ENCODE measurements at places on chromosomes 1 and 21.

DNA sequence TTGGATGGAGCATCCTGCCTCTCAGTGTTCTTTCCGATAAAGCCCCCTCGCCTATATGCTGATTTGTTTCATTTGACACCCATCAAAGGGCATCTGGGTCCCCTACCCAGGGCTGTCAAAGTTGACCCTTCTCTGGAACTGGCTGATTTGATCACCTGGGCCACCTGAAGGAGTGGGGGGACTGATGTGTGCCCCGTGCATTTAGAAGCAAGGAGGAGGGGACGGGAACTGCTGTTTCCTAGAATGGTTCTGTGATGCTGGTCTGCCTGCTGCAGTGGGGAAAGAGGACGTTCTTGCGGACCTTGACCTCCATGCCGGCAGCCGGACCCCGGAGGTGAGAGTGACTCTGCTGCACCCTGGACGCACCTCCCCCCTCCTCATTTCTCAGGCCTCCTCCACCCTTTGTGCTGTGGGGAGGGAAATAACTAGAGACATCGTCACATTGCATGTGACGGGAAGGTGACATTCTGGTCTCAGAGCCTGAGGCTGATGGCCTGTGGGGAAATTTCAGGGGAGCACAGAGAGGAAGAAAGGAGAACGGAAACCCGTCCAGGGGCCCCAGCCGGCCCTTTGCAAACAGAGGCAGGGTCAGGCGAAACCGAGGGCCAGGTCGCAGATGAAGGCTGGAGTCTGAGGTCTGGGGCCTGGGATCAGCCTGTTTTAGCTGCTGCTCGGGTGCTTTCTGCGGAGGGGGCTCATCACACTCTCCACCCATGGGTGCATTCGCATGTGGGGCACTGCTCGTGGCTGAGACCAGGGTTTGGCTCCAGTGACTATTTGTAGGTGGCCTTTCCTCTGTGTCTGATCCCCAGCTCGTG lies 25.7 kb downstream of the CRYAA start:
- DNase-seq = no peak

- no peak for DNase-seq
Measured at GRCh38 chr1:183164340-183164739, 21.7 kb upstream of the LAMC2 start.

DNA sequence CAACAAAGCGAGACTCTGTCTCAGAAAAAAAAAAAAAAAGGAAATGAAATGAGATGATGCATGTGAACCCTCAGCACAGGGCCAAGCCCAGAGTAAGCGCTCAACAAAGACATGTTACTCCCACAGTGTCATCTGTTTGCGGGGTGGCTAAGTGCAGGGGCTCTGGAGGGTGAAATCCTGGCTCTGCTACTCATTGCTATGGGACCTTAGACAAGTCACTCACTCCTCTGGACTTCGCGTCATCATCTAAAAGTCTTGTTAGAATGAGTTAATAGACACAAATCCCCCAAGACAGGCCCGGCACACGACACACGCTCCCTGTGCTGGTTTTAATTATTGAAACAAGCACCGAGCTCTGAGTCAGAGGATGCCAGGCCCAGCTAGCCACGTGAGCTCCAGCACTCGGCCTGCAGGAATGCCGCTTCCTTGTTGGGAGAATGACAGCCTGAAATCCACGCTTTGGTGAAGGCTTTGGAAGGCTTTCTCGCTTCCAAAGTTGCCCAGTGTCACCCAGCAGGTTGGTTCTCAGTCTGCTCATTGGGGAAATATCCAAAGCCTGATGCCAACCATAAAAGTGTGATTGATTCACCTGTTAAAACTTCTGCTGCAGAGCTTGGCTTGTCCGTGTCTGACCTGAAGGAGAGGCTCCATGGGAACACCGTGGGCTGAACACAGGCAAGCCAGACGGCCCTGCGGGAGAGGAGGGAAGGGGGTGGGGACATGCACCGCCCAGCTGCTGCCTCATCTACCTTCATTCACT lies 36.7 kb upstream of the TARDBP start:
- peak; percentile 58 for DNase-seq

GRCh38 chr1:109252893-109253802 lies 3.8 kb downstream of the CELSR2 start:
- no peak for DNase-seq

DNA sequence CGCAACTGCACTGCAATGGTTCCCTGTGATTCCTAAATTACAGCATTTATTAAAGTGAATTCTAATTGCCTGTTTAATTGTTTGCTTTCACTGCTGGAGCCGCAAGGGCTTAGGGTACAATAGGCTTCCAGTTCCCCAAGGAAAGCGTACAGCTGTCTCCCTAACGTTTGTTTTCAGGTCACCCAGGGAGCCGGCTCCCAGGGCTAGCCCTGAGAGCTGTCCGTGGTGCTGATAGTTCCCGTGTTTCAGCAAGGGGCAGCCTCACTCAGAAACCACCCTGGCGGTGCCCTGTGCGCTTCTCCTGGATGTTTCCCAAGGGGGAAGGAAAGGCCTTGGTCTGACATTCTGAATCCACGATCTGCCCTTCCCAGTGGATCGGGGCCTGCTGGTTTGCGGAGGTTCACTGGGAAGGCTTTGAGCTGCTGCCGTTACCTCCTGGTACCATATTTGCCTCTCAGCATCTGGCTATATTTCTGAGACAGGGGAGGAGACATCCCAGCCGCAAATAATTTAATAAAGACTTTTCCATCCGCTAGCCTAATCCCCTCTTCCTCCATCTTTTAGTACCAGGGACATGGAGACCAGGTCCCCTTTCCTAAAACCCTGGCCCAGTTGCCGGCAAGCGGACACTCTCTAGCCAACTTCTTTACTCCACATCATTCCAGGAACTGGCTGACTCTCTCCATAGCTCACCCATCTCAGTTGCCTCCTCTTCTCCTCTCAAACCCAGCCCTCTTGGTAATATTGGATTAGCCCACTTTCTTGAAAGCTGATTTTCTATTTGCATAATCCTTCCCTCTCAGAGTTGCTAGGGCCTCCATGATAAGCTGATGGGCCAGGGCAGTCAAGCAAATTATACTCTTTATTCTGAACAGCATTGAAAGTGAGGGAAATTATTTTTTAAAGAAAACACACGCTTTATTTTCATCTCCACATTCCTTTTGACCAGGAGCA lies 149.0 kb downstream of the IGSF21 start:
- DNase-seq = no peak

- no peak for DNase-seq
Measured at GRCh38 chr1:3162322-3162882, 93.4 kb downstream of the PRDM16 start.

DNA sequence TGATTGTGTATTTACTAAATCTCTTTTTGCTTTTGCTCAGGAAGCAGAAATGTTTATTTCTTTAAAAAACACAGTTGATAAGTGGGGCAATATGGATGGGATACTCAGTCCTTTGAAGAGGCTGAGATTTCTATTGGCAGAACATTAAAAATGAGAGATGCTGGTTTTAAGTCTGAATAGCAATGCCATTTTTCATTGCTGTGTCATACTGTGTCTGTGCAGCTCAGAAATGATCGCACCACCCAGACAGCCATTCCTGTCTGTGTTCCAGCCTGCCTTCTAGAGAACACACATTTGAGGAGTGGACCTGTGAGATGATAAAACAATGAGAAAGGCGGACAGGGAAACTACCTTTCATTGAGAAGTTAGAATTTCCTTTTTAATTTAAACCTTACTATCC lies 231.2 kb upstream of the USP24 start:
- DNase-seq = no peak

DNA sequence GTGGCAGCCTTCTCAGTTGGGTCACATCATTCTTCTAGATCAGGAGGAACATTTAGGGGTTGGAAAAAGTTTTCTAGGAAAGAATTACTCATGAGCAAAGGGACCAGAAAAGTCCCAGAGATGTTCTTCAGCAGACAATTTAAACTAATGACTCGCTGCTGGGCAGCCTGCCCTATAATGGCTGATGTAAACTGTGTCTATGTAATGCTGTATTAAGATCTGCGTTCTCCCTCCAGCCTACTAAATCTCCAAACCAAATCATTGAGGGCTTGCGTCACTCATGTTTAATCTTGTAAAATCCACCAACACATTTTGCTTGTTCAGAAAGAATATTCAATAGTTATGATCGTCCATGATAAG lies 92.1 kb downstream of the LRRC8C start:
- no peak for DNase-seq

- no peak for DNase-seq
Measured at GRCh38 chr1:38558500-38559445, 300.8 kb downstream of the RRAGC start.

- no peak for DNase-seq
Measured at GRCh38 chr21:45523411-45524101, 18.7 kb downstream of the SLC19A1 start.

DNA sequence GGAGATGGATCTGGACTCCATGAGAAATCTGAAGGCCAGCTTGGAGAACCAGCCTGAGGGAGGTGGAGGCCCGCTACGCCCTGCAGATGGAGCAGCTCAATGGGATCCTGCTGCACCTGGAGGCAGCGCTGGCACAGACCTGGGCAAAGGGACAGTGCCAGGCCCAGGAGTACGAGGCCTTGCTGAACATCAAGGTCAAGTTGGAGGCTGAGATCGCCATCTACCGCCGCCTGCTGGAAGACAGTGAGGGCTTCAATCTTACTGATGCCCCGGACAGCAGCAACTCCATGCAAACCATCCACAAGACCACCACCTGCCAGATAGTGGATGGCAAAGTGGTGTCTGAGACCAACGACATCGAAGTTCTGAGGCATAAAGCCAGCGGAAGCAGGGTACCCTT lies 601.5 kb upstream of the ZP4 start:
- DNase-seq = no peak

DNA sequence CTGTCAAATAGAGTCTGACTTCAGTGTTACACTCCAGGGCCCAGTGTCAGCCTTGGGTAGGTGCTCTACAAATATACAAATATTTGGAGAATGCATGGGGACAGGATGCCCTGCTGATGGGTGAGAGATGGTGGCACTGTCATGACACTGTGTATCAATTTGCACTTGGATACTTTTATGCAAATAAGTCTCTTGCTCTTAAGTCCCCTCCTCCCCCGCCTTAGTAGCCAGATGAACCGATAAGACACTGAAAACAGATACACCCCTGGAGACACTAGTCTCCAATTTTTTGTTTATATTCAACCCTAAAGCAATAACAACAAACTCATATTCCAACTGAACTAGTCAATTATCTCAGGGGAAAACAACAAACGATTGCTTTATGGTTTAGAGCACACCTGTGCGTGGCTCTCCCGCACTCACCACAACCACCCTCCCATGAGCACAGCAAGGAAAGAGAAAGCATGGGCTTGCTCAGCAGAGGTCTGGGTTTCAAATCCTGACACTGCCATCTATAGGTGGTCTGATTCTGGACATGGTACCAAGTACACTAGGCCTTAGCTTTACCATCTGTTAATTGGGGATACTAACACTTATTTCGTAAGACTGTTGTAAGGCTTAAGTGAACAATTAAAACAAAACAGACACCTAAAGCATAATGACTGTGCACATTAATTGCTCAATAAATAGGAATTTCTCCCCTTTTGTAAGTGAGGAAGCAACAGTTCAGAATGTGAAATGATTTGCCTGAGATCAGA lies 50.3 kb downstream of the HIVEP3 start:
- no peak for DNase-seq

DNA sequence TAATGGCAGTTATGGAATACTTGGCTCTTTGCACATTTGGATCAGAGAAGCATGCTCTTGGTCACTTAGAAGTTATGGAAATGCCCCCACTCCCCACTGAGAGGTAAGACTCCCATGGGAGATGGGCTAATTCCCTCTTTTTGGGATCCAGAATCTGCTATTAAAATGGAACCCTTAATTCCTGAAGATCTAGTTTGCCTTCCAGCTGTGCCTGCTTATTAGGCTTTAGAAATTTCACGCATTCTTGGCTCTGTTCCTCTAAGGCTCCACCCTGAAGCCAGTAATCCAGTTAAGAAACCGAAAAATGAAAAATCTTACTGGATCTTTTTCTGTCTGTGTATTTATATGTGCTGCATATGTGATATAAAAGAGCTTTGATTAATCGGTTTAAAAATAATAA lies 76.7 kb downstream of the USH2A start:
- no peak for DNase-seq

DNA sequence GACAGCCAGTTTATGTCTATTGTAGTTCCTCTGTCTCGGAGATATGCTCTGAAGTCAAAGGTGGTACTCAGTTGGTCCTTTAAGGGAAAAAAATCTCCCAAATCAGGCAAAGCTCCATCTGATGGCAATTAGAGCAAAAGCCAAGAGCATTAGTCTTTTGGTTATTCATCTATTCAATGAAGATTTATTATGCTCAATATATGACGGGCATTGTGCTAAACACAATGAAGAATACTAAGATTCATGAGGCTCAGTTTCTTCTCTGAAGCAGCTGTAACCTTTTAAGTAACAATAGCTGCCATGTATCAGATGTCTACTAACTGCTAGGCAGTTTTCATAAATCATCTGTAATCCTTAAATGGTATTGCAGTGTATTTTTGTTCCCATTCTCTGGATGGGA lies 47.6 kb upstream of the MROH9 start:
- DNase-seq = no peak

DNA sequence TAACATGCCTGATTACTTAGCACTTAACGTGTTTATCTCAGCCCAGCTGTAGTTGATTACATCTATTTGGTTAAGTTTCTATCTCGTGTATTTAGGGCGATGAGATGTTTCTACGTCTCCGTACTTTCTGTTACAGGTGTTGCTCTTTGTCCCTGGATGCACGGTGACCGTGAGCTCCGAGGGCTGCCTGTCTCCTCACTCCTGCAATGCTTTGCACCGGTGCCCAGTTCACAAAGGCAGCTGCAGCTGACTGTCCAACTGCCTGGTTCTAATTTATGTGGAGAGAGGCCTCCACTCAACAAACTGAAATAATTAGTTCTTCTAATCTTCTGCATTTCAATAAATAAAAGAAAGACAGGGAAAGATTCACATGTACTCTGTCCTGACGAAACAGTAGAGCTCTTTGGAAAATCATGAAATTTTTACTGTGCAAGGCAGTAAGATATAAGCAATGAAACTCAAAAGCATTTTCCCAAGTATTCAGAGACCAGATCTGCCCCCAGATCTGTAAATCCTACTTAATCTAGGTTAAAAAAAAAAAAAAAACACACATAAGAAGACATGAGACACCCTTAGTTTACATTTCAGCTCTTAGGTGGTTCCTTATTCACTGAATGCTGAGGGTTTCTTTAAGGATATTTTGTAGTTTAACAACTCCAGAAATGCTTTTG lies 108.2 kb downstream of the TGFBR3 start:
- DNase-seq = no peak

- no peak for DNase-seq
Measured at GRCh38 chr1:231072041-231072440, 32.0 kb upstream of the FAM89A start.

- DNase-seq = no peak
Measured at GRCh38 chr1:195097316-195097715, 1510.9 kb downstream of the KCNT2 start.

GRCh38 chr1:78651241-78651640 lies 1.6 kb downstream of the IFI44 start:
- DNase-seq = no peak

DNA sequence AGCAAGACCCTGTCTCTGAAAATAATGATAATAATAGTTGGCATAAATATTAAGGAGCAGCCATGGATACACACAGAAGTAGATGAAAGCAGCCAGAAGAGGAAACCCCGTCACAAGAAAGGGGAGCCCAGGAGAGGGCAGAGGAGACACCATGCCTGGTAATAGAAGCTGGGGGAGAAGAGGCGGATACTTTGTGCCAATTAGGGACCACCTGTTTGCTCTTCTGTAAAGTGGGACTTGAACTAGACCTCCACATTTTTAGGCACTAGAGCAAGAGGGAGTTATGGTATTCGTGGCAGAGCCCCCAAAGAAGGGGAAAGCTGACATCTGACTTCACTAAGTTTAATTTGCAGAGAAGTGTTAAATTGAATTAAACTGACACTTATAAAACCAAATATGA lies 12.5 kb downstream of the CELA2B start:
- no peak for DNase-seq

- DNase-seq = no peak
Measured at GRCh38 chr1:169019419-169020058, 87.0 kb upstream of the ATP1B1 start.

All from anterior cingulate cortex (tissue), 58 donors.